ENCODE measurements at places on chromosomes 1 and 21.

DNA sequence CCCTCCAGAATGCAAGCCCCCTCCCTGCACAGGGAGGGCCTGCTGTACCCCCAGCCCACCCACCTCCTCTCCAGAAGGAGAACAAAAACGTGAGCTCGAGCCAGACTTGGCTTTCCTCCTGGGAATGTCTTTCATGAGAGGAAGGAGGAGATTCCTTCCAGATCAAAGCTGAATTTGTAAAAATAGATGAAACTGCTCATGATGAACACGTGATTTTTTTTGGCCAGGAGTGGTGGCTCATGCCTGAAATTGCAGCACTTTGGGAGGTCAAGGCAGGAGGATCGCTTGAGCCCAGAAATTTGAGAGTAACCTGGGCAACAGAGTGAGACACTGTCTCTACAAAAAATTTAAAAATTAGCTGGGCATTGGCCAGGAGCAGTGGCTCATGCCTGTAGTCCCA is 21.8 kb downstream of the GPR157 start:
- no peak for DNase-seq

DNA sequence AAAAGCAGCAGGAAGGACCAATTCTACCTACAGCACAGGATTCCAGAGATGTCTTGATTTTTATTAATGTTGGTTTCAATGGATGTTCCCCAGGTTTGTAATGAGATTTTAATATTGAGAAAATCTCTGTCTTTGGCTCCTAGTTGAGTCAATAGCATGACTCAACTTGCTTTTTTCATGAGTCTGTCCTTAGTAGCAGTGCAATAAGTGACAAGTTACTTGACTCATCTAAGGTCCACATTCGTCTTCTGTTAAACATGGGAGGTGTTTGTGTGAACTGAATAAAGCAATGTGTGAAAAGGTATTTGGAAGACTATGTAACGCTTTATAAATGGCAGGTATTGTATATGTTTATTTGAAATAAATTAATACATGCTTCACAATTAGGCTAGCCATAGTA is 645.0 kb upstream of the PTBP2 start:
- no peak for DNase-seq

GRCh38 chr1:73576083-73576482 is 621.9 kb downstream of the LRRIQ3 start:
- DNase-seq: no peak

DNA sequence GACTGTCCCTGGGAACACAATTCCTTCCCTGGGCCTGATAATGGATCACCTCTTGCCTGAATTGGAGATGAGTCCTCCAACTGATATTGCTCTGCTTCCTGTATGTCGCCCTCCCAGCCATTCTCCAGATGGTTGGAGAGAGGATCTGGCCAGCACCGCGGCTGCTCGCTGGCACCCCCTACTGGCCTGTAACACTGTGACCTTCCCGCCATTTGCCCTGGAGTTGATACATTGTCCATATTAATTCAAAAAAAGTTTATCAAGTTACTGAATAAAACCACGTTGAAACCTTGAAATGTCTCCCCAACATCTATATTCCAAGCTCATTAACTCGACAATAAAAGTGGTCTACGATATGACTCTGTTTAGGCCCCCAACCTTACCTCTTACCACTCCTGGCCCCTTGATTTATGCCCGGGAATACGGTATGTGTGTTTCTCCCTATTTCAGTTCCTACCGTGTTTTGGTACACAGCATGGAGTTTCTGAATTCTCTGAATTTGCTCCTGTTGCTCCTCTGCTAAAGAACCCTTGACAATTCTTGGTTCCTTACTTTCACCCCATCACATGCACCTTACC is 241.8 kb upstream of the KIAA0040 start:
- DNase-seq: no peak

DNA sequence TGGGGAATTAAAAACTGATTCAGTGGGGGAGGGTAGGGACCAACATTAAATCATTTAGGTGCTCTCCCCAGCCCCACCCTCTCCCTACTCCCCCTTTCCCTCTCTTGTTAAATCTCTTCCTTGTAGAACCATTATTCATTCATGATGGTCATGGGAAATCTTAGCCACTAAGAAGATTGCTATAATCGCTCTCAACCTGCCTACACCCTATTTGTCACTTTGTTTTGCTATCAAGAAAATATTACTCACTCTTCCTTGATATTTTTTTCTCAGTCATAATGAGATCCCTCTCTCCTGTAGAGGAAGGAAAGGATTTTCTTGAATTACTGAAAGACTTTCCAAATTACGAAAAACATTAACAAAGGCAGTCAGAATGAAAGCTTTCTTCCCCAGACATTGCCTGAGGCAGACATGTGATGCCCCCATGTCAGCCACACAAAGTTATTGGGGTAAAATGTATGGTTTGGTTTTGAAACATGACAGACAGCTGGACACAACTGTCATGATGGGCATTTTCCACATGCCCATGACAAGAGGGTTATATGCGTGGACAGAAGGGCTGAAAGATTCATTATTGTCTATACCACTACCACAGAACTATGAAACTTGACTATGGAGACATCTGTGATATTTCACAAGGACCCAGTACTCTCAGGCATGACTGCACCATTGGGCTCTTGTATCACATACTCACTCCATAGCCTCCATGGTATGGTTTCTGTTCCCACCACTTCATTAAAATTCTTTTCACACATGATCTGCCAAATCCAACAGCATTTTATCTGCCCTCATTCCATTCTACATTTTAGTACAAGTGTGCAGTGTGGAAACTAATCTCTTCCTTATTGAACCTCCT is 420.1 kb downstream of the DISC1 start:
- peak; percentile 48 for DNase-seq

DNA sequence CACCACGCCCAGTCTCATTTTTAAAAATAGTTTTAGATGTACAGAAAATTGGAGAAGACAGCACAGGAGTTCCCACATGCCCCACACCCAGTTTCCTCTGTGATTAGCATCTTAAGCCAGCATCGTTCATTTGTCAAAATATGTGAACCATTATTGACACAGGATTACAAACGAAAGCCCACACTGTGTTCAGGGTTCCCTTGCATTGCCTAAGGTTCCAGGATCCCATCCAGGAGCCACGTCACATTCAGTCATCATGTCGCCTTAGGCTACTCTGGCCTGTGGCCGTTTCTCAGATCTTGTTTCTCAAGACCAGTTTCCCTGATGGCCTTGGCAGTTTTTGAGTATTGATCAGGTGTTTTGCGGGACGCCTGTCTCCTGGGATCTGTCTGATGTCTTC is 34.7 kb upstream of the TNFRSF1B start:
- DNase-seq: peak; percentile 87

DNA sequence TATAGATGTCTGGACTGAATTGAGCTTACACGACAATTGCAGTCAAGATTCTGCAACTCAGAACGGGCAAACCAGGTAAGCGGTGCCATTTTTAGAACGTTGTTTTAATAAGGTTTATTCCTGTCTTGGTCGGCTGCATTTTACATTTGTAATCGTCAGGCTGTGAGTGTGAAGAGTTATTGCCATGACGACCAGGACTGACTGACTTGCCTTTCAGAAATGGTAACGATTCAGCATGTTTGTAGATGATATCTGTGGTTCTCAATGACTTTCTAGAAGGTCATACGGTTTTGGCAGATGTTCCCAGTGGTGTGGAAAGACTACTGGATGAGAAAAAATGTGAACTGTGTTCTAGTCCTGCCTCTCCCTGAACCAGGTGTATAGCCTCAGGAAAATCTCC is 271.3 kb upstream of the B3GALT2 start:
- DNase-seq: peak; percentile 33

GRCh38 chr1:168136709-168137514 is at the start of gene GPR161:
GPR161 (minus strand) TSS chr1:168136930; CDS start chr1:168104850, 32,080 bp downstream.
- no peak for DNase-seq

DNA sequence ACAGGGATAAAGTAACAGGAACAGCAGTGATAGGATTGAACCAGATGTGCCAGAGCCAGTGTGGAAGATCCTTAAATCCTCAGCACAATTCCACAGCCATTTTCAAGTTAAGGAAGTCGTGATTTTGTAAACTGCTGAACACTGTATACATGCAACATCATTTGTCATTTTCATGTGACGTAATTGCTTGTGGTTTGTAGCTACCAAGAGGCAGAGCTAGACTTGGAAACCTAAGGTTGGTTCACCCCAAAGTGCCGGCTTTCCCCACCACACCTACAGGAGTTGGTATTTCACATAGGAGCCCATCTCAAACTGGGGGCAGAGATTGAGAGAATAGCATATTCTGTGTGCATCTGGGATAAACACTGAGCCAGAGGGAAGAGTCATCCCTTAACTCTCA is 113.9 kb downstream of the CAPN8 start:
- no peak for DNase-seq

DNA sequence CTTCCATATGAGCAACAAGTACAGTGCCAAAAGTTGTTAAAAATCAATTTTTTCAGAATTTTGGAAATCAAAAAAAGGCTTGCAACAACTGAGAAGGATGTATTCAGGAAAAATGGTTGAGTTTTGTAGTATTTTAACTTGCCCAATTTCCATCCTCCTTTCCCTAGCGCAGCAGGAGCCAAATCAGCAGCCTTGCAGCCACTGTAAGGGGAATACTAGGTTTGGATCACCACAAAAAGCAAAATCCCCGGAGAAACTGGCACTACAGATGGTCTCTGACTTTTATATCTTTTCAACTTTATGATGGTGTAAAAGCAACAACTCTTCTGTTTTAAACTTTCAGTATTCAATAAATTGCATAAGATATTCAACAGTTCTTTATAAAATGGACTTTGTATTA is 17.9 kb downstream of the DBT start:
- no peak for DNase-seq
